OCI-LY7 (cell line): ENCODE measurements at places on chromosomes 2 and 18. TPM values are rescaled to one million over a fixed set of nuclear protein-coding genes. Genes with fewer than 3 reads are reported as not detected.

MALL gene
- total RNA-seq: not detected in 2 replicates

DSG1 gene
- total RNA-seq: not detected in 2 replicates

- DNase-seq: no peak
These were observed 14.0 kb upstream of the UBE2F start for GRCh38 chr2:237952851-237953250.

GRCh38 chr2:162915858-162916257 is 77.3 kb upstream of the KCNH7 start:
- DNase-seq: no peak

DNA sequence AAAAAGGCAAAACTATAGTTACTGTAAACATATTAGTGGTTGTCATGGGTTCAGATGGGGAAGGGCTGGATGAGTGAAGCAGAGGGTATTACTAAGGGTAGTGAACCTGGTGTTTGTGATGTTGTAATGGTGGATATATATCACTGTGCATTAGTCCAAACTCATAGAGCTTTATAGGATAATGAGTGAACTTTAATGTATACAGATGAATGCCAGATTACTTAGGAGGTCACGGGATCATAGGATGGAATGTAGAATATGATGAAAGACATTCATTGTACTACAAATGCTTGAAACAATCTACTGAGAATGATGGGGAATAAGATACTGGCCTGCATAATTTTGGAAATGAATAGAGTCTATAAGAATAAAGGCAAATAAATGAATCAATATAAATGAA is 226.7 kb upstream of the ZNF804A start:
- DNase-seq: no peak

DNA sequence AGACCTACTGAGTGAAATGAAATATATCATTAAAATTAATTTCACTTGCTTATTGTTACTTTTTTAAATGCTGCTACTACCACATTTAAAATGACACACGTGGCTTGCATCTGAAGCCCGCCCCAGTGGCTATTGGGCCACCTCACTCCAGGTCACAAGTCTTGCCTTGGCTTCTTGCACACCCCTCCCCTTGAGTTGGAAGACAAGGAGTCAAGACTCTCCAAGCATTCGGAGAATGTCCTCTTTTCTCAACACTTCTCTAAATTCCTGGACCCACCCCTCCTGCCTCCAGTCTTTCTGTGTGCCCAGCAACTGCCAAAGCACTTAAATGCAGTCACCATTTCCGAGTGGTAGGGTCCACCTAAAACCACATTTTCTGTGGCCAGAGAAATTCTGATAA is 73.4 kb downstream of the ZBTB7C start:
- no peak for DNase-seq

- DNase-seq: no peak
These were observed 54.9 kb upstream of the BZW1 start for GRCh38 chr2:200756618-200757321.
